ENCODE measurements at places on chromosomes 1 and 21.

GRCh38 chr1:6181347-6181770, 1.2 kb upstream of the CHD5 start:
- no peak for DNase-seq

- no peak for DNase-seq
Observed at GRCh38 chr1:201886103-201886885, 2.4 kb upstream of the SHISA4 start.

- DNase-seq: no peak
Observed at GRCh38 chr1:98677288-98677687, 15.8 kb downstream of the SNX7 start.

- DNase-seq: no peak
Observed at GRCh38 chr1:115771847-115772457, 3.4 kb upstream of the CASQ2 start.

GRCh38 chr1:28412731-28413130, 43.2 kb downstream of the PHACTR4 start:
- no peak for DNase-seq

DNA sequence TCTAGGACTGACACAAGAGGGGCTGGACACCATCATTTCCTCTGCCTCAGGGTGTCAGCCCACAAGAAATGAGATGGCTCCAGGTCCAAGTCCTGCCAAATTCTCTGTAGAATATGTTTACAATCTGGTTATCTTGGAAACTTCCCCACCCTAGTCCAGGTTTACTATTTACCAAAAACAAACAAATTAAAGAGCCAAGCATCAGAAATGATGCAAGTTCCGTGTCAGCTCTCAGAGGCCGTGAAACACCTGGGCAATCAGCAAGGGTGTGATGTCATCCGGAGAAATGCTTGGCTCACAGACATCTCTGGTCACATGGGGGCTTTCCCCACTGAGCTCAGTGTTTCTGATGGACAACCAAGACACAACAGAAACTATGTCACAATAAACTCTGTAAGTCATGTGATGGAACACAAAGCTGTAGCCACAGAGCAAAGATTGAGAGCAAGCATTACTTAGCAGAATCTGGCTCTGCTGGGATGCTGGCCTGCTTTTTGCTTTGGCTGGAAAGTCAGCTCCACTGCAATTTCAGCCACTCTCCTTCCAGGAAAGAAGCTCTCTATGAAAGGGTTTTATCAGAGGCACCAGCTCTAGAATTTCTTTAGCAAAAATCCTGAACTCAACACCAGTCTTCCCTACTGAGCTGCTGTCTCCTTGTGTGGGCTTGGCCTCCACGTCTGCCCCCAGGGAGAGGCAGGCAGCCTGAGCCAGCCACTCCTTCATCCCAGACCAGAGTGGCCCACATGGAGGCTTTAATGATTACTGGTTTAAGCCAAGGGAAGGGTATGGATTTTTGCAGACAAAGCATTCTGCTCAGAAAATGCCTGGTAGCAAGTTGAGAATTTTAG, 55.9 kb downstream of the NENF start:
- DNase-seq: no peak

- peak; percentile 88 for DNase-seq
Observed at GRCh38 chr1:153783233-153784190, 8.3 kb downstream of the SLC27A3 start.

GRCh38 chr1:1402072-1402900, 3.2 kb upstream of the CCNL2 start:
- DNase-seq: no peak

DNA sequence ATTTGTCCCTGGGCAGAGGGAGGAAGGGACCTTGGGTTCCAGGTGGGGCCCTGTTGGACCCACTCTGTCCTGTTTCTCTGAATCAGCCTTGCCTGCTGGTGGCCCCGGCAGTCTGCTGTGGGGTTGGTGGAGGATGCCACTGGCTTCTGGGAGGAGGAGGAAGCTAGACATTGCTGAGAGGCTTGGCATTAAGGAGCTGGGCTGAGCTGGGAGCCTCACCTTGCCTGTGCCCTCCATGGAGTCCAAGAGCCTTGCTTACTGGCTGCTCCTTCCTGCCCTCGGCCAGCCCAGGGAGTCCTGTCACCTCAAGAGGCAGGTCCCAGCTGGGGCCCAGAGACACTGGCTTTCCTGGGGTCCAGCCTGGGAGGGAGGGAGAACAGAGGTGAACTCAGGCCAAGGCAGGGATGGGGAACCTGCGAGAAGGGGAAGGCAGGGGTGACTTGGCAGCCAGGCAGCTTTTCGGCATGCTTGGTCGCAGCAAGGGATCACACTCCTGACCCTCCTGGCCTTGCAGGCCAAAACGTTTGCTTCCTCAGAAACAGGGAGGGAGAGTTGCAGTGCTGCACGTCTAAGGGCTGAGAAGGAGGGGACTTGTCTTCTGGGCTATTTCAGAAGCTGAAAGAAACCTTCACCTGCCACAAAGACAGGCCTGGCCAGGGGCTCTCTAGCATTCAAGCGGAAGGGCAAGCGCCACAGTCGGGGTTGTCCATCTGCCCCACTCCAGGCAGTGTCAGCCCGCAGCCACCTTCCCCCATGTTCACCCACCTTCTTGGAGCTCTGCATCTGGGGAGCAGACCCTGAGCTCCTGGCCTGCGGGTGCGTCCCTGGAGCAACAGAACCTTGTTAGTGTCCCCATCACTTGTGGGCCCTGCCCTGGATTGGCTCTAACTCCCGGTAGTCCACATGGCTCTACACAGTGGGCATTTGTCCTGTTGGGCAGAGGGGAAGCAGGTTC, 8.9 kb downstream of the TMEM201 start:
- no peak for DNase-seq

- DNase-seq: no peak
Observed at GRCh38 chr1:226786550-226786949, 47.5 kb upstream of the ITPKB start.

DNA sequence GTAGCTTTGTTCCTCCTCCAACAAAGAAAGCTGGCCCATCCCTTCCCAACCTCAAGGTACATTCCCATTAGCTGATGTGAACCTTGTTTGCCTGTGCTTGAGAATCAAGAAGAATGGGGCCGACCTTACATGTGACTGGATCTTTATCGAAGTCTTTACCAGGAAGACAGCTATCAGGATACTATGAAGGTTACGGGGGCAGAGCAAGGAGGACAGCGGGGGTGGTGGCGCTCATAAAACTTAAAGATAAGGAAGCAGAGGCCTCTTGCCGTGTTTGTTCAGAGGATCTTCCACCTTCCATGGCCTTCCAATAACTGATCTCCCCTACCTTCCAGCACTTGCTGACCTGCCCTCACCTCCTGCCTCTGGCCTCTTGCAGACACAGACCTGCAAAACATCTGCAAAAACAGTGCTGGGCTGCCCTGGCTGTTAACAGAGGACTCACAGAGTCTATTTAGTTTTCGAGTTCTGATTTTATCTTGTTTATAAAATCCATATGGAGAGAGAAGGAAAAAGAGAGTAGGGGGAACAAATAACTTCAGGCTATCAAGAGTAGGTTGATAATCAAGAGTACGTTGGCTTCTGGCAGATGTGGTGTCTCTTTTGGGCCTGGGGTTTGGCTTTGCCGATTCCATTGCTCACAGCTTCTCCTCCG, 198.0 kb downstream of the HUNK start:
- DNase-seq: no peak

DNA sequence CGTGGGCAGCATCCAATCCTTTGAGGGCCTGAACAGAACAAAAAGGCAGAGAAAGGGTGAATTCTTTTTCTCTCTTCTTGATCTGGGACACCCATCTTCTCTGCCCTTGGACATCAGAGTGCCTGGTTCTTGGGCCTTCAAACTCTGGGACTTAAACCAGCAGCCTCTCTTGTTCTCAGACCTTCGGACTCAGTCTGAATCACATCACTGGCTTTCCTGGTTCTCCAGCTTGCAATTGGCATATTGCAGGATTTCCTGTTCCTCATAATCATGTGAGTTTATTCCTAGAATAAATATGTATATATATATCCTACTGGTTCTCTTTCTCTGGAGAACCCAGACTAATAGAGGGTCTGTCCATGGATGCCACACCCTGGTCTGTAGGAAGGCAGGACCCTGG, 16.3 kb upstream of the TENT5C start:
- DNase-seq: no peak

Data from activated naive CD4-positive, alpha-beta T cell (primary cell).